Gastroesophageal sphincter (tissue), 4 donors: ENCODE measurements at places on chromosomes 12 and 14. TPM values are rescaled to one million over a fixed set of nuclear protein-coding genes. Genes with fewer than 3 reads are reported as not detected.

GRCh38 chr12:89163918-89164317 is 188.4 kb downstream of the DUSP6 start:
- ATAC-seq: no peak

DNA sequence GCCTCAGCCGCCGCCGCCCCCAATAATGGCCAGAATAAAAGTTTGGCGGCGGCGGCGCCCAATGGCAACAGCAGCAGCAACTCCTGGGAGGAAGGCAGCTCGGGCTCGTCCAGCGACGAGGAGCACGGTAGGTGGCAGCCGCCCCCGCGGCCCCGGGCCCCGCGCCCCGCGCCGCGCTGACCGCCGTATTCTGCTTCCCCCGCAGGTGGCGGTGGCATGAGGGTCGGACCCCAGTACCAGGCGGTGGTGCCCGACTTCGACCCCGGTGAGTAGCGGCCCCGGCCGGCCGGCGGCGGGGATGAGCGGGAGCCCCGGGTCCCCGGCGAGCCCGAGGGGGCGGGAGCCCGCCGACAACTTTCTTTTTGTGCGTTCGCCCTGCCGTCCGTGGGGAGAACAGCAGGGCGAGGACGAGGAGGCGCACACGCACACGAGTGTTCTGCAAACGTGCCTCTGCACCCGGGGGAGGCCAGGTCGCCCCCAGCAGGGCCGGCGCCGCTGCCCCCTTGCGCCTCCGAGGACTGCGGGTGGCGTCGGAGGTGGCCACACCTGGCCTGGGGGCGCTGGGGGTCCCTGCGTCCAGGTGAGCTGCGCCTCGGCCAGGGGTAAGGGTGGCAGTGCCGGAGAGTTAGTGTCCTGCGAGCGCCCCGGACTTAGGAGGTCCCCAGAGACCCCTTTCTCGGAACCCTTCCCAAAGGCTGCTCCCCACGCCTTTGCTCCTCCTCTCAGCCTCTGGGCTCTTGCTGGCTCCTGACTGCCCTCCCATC is 794 bp downstream of the RCOR1 start:
- ATAC-seq: peak; percentile 13

DNA sequence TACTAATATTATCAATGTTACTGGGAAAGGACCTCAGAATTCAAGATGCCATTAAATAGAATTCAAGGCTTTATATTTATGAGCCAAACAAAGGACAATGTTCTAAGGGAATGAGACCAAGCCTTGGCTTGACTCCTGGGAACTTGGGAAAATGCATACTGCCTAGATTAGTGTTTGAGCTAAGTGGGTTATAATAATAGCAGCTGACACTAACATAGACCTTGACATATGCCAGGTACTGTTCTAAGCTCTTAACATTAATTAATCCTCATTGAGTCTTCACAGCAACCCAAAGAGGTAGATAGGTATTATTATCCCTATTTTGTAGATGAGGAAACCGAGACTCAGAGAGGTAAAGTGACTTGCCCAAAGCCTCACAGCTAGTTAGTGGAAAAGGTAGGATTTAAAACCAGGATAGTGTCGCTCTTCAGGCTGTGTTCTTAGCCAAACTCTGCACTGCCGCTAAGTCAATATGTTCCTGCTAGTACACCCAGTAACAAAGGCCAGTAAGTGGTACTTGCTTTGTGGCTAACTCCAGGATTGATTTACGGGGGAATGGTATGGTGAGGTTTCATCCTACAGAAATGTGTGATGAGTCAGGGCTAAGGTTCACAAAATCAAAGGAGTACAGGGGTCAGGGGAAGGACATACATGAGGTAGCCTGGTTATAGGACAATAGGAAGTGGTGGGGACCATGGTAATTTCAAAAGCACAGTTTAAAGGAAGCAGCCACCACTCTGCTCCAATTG is 35.8 kb upstream of the PRKAB1 start:
- no peak for ATAC-seq

GRCh38 chr14:23376482-23377197 is at the start of gene CMTM5:
Gene CMTM5, plus strand, starts transcription at chr14:23377046. Its CDS starts 206 bp downstream, at chr14:23377252.
- peak; percentile 57 for ATAC-seq

The MYH6 gene
- not detected for total RNA-seq

The ANKRD33 gene
- not detected for total RNA-seq

The CFAP73 gene
- not detected for total RNA-seq

The C12orf56 gene
- not detected for total RNA-seq
